ENCODE measurements at places on chromosomes 5 and 9. TPM values are rescaled to one million over a fixed set of nuclear protein-coding genes. Genes with fewer than 3 reads are reported as not detected.
A peak's percentile ranks its signal among the peaks of the same experiment; 100 is the strongest.

GABRA6 gene
- not detected for total RNA-seq

RBM18 gene
- total RNA-seq: 18.5 TPM

CAPSL gene
- not detected for total RNA-seq

SHROOM1 gene
- 4.7 TPM for total RNA-seq

ZNF366 gene
- total RNA-seq: 4.9 TPM

SPINK4 gene
- total RNA-seq: 1.7 TPM

TAF1L gene
- not detected for total RNA-seq

DDX41 gene
- 74.7 TPM for total RNA-seq

DEPDC1B gene
- total RNA-seq: not detected

TMEM167A gene
- 110 TPM for total RNA-seq

CDH9 gene
- 1.3 TPM for total RNA-seq

PLPPR1 gene
- not detected for total RNA-seq

SCGB3A2 gene
- total RNA-seq: not detected

DNA sequence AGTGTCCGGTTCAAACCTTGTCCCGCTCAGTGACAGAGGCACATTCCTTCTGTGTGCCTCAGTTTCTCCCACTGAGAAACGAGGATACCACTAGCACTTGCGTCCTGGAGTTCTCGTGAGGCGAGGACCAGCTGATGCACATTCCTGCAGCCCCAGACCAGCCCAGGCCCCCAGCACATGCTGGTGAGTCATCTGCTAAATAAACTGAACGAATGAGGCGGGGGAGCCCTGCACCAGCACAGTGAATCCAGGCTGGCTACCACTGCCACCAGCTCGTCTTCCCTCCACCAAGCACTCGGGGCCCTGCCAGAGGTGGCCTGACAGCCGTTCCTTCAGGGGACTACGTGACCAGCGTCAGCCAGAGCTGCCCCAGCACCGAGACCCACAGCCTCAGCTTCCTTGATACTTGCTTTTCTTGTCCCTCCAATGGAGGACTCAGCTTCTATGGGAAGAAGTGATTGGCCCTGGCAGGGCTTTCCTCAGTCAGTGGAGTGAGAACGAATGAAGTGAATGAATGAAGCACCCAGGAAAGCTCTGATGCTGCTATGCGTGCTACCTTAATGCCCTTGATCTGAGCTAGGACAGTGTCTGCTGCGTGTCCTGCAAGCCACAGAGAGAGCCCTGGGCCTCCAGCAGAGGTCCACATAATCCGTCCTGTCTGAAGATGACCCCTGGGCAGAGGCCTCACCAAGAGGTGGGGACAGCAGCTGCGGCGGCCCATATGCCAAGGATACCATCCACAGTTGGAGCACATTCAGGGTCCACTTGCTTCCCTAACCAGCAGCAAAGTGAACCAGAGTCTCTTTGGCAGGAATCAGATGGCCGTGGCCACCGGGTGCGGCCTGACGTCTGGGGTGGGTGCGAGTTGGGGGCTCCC, 13.5 kb upstream of the BARX1 start:
- DNase-seq: no peak

GRCh38 chr9:108565651-108566378, 290.0 kb downstream of the ACTL7B start:
- DNase-seq: peak; percentile 64

GRCh38 chr9:107667231-107668070, 177.9 kb upstream of the KLF4 start:
- DNase-seq: no peak

DNA sequence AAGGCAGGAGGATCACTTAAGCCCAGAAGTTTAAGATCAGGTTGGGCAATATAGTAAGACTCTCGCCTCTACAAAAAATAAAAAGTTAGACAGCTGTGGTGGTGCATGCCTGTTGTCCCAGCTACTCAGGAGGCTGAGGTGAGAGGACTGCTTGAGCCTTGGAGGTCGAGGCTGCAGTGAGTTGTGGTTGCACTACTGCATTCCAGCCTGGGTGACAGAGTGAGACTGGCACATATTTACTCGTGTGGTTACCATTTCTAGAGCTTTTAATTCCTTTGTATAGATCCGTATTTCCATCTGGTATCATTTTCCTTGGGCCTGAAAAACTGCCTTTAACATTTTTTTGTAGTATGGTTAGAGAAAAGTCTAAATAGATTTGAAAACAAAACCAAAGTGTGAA, 7.8 kb downstream of the IL6ST start:
- no peak for DNase-seq

- DNase-seq: no peak
Observed at GRCh38 chr9:3646226-3646625, 120.4 kb upstream of the RFX3 start.

- DNase-seq: no peak
Observed at GRCh38 chr5:54704333-54704732, 186.8 kb downstream of the SNX18 start.

DNA sequence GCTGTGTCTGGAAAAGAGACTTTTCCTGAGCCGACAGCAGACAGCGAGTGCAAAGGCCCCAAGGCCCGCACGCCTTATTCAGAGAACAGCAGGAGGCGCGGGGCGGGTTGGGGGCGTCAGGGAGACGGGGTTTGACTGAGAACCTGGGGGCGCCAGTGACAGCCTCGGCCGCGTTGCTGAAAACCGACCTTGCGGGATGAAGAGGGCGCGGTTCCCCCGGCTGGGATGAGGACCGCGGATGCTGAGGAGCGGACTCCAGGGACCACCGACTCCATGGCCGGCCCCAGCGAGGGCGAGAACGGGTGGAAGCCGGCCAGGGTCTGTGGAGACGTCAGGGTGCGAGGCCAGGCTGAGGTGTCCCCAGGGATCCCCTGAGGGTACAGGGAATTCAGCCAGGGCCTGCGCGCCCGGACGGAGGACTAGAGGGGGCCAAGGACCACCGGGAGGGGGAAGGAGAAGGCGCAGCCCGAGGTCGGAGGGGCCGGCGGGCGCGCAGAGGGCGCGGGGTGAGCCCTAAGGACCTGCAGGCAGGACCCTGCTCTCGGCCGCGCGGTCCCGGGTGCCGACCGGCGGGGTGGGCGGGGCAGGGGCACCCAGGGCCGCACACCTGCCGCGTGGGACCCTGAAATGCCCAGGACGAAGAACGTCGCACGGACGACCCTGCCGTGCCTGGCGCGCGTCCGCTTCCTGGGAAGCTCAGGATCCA, 837 bp upstream of the AHRR start:
- DNase-seq: no peak

- no peak for DNase-seq
Observed at GRCh38 chr9:3962496-3962895, 337.4 kb downstream of the GLIS3 start.

DNA sequence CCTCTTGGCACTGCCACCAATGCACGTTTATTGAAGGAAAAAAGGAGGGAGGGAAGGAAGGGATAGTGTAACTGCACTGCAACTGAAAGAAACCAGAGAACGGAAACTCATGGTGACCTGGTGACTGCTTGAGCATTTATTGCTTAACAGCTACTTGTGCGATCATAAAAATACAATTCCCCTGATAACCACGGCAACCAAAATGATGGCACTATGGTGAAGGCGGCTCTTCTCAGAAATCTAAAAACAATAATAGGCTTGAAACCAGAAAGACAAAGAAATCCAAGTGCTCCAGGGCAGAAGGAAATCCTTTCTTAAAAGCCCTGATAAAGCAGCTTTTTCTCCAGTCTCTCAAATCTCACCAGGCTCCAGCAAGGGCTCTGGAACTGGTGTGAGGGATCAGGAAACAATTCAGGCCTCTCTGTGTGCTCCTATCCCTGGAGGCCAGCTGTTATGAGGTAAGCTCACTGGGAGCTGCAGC, 1.9 kb downstream of the FBXO10 start:
- DNase-seq: no peak

DNA sequence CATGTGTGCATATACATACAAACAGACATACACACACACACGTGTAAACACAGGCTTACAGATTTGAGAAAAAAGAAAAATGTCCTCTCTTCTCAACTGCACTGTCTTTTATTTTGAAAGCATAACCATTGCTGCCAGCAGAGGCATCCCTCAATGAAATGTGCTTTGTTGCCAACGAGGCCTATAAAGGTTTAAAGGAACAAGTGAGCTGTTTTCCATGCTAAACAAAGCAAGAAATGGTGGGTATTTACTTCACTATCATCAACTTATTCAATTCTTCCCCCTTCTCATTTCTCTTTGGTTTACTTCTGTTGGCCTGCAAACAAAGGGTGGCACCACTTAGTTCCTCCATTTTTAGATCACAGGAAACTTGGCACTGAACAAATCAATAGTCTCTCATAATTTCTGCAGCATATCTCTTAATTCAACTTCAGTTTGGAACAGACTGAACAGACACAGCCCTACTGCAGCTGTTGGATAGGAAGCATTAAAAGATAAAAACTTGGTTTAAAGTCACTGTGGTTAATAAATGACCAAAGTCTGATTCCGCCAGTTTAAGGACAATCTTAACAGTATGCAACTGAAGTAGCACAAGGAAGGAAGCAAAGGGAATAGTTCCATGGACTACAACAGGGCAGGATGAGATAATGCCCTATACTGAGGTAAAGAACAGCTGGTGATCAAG, 21.7 kb downstream of the TTC33 start:
- DNase-seq: no peak

- DNase-seq: no peak
Observed at GRCh38 chr5:29150840-29151239, 2042.6 kb upstream of the CDH6 start.

- no peak for DNase-seq
Observed at GRCh38 chr9:9498128-9498527, 1114.7 kb downstream of the PTPRD start.

DNA sequence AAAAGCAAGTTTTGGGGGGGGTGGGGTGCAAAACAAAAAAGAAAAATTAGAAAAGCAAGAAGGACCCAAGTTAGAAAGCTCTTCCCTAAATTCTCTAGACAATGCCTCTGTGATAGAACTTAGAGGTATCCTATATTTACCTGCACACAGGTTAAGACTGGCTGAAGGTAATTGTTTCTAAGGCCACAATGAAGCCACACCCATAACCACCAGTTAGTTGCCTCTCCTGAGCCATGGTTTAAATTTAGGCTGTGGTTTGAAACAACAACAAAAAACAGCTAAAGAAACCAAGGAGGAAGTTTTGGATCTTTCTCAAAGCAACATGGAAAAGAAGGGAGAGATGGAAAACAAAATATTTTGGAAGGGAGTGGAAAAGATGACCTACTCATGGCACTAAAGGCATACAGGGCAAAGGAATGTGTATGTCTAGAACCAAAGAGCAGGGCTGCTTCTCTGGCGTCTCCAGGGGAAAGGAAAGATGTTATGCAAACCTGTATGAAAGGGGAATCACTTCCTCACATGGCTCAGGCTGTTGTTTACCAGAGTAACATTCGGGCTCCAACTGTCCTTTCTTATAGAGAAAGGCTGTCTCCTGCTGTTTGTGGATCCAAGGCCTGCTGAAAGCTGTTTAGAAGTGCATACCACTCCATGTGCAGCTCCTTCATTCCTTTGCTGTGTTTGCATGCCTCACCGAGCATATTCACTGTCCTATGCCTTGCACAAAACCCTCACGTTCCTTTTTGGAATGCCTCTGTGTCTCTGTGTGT, 408.9 kb upstream of the MPDZ start:
- DNase-seq: no peak

GRCh38 chr9:75914883-75915452, 24.5 kb downstream of the PCSK5 start:
- no peak for DNase-seq

DNA sequence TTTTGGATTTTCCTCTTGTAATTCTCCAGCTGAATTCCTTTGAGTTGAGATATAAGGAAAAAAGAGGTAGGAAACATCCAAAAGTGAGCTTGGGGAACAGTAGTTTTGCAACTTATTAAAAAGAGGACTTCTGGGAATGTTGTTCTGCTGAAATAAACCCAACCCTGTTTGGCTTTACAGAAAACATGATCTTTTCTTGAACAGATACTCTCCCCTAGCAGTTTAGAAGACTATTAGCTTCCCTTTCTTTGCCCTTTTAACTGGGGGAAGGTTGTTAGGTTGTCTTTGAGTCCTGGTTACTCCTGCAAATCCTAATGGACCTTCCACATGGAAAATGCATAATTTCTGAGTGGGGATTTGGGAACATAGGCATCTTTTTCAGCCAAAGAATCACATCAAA, 168.7 kb upstream of the RPS23 start:
- no peak for DNase-seq

DNA sequence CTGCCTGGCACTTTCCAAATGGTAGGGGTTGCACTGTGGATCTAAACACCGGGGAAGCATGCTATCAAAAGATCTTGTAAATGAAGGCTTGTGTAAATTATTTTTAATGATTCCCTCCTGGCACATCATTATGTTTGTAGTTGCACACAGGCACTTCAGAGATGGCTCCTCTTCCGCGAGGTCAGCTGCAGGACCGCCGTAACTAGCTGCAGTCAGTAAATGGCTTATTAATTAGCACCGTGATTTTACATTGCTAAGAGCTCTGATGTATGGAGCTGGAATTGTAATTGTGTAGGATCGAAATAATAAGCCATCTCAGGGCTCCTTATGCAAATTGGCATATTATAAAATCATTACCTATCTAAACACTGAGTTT, 397.6 kb upstream of the IRX1 start:
- DNase-seq: no peak

DNA sequence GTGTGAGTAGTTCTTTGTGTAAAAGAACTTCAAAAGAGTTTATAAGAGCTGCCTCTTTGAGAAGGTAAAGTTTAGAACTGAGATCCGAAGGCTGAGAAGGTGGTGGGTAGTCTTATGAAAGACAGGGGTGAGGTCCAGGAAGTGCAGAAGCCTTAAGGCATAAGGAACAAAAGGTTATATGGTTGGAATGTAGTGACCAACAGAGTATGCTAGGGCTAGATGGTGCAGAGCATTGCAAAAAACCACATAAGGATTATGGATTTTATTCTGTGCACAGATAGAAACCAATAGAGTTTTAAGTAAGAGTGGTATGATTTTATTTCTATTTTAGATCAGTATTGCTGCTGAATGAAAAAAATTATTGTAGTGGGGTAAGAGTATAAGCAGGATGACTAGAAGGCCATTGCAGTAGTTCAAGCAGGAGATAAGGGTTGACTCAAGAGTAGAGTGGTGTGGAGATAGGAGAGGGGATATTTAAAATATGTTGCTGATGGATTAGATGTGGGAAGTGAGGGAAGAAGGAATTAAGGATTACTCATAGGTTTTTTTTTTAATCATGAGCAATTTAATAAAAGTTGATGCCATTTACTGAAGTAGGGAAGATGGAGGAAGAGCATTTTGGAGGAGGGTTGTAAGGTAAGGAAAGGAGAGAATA, 3.7 kb downstream of the RECK start:
- DNase-seq: no peak

GRCh38 chr5:135220394-135221186, 178.4 kb downstream of the MACROH2A1 start:
- peak; percentile 25 for DNase-seq

- no peak for DNase-seq
Observed at GRCh38 chr5:71948206-71948605, 159.1 kb upstream of the MAP1B start.

DNA sequence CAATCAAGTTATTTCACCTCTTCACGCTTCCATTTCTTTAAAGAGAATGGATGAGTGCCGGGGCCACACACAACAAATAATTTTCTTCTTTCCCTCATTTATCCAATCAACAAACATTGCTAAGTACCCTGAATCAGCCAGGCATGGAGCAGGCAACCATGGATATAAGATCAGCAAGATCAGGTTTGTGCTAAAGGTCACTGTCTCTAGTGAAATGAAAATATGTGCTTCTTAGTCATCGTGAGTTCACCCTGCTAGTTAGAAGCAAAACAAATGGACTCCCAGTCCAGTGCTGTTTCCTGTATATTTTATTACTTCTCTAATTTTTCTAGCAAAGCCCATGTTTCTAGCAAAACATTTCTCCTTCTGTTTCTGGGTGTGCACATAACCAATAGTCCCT, 629.2 kb downstream of the BNC2 start:
- no peak for DNase-seq

- no peak for DNase-seq
Observed at GRCh38 chr5:102611312-102611711, 112.5 kb upstream of the SLCO6A1 start.

GRCh38 chr9:22622815-22623214, 176.2 kb downstream of the DMRTA1 start:
- no peak for DNase-seq

All from adrenal gland (tissue), 19 donors.